CD4-positive, alpha-beta T cell treated with Interleukin-12 subunit alpha and Interleukin-12 subunit beta, for 1 hour (primary cell): ENCODE measurements at places on chromosomes 4 and X.

DNA sequence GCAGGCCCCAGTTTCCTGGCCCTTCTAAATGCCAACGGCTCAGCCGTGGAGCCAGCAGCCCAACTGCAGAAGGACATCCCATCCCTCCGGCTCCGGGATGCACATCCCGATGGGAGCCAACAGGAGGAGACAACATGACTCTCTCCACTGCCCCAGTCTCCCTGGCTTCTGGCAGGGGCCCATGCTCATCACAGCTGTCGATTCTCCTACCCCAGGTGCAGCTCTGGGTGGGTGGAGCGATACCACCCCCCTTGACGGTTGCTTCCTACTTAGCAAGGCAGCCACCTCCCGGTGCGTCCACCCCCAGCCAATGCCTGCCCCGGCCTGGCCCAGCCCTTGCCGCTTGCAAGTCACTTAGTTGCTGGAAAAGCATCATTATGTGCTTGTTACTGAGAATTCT is 19.5 kb downstream of the ZNF275 start:
- DNase-seq: no peak

- no peak for DNase-seq
Observed at GRCh38 chr4:88012647-88013046, 5.2 kb downstream of the PKD2 start.

DNA sequence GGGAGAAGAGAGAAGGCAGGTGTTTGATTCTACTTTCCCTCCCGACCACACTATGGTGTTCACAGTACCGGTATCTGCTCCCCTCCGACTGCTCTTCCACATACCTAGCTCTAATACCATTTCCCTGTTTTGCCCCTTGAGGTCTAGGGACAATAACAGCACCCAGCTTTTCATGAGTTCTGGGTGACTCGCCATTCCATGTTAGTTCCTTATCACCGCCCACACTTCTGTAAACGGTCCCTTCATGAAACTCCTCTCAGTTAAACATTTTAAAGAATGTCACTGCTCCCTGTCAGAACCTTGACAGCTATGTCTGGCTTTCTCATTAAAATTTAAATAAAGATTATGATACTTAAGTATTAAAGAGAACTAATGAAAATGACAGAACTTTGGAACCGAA is 136.7 kb downstream of the ADAMTS3 start:
- no peak for DNase-seq

GRCh38 chrX:9390121-9390520 is 74.7 kb upstream of the TBL1X start:
- no peak for DNase-seq

GRCh38 chr4:152083338-152083737 is 322.5 kb upstream of the GATB start:
- DNase-seq: no peak

GRCh38 chr4:88659055-88659889 is 38.4 kb downstream of the NAP1L5 start:
- DNase-seq: peak; percentile 50

DNA sequence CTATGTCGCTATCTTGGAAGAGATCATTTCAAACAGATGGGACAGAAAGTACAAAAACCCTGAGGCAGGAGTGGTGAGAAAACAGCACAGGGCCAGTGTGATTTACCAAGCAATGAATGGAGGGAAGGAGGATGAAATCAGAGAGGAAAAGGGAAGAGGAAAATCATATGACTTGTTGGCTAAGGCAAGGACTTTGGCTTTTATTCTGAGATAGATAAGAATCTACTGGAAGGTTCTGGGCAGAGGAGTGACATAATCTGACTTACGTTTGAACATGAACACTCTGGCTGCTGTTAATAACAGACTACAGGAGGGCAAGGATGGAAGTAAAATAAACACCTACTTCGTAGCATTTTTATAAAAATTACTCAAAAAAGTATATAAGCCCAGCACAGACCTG is 207.8 kb upstream of the SLC7A11 start:
- no peak for DNase-seq

DNA sequence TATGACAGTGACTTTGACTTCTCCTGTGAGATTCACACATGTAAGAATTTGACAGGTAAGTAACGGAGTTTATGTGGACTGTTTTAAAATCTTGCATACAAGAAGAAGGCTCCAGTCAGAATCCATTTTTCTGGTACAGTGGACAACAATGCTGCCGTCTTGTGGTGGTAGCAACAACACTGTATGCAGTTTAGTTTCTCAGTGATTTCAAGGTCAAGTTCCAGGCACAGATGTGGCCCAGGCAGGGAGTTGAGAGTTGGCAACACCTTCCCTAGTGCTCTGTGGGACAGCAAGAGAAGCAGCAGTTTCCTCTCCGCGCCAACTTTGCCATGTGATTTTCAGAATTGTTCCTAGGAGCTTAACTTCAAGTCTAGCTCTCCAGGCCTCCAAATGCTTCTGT is 56.0 kb upstream of the STPG2 start:
- no peak for DNase-seq

DNA sequence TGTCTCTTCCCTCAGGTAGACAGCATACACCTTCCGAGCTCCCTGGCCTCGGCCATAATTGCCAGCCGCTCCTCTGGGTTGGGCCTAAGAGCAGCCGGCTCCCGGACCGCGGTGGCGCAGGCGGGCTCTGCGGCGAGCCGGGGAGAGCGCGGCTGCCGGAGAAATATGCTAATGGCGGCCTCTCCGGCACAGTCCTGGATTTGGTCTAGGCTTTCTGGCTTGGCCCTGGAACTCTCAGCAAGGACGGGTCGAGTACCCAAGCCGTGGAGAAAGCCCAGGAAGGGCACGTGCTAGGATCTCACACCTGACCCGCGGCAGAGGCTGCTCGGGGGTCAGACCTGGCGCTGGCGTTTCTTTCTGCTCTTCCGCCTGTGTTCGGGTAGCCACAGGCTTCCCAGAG is 18.6 kb upstream of the ZIC3 start:
- DNase-seq: no peak

DNA sequence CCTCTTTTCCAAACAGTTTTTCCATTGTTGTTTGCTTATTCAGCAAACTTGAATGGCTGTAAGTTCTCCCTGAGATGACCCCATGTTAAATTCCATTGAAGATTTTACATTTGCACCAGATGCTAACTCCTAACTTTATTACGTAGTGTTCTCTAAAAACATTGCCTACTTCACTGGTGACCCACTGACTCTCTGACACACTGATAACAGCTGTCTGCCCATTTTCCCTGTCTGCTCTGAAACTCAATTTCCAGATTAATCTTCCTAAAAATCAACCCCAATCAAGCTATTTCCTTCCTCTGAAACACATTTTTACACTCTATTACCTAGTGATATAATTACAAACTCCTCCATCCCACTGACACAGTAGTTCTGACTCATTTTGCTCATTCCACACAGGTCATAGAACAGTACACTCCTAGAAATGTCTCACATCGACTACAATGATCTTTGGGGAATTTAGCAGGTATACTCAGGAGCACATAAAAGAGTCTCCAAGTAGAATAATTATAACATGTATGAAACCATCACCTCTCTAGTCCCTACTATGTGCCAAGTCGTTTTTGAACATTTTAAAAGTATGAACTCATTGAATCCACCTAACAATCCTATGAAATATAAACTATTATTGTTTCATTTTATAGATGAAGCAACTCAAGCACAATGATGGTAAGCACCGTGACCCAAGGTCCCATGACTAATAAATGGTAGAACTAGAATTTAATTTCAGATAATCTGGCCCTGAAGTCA is 210.9 kb downstream of the SLIT2 start:
- DNase-seq: no peak

DNA sequence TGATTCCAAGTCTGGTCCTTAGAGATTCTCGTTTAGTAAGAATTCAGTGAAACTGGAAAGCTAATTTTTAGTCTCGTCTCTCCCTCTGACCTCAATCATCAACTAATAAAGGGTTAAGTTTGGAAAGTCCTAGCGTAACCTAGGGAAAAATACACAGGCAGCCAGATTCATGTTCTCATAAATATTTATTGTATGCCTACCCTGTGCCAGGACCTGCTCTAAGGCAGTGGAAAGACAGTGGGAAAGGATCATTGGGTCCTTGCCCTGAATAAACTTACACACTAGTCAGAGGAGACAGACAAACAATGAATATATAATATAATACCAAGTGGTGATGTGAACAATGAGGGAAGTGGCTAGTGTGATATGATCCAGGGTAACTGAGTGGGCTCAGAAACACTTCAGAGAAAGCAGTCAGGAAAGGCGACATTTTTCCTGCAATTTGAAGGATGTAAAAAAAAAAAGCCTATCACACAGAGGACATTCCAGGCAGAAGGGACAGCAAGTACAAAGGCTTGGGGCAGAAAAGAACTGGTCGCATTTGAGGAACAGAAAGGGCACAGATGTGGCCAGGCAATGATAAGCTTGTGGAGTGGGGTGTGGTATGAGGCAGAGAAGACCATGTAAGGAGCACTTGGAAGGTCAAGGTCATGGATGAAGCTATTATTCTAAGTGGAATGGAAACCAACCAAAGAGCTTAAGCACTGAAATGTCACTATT is 128.8 kb downstream of the AMELX start:
- DNase-seq: no peak

- no peak for DNase-seq
Observed at GRCh38 chr4:169263791-169264392, 6.9 kb downstream of the SH3RF1 start.

- DNase-seq: no peak
Observed at GRCh38 chr4:159018062-159018629, 84.7 kb upstream of the RAPGEF2 start.

DNA sequence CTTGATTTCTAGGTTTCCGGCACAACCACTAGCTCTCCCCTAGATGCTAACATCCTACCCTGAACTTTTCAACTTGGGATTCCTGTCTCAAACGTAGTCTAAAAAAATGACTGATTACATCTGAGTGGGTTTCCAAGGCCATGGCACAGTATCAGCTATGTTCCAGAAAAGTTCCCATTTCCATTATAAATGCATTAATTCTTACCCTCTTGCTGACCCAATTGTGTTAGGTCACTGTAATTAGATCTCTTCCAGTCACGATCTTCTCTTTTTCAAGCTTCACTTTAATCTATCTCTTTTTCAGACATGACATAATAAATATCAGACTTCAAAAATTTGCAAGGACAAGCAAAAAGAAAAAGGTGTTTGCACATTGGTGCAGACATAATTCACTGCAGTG is 50.6 kb upstream of the PDE5A start:
- no peak for DNase-seq

GRCh38 chr4:156992943-156993342 is 21.3 kb upstream of the PDGFC start:
- DNase-seq: no peak

DNA sequence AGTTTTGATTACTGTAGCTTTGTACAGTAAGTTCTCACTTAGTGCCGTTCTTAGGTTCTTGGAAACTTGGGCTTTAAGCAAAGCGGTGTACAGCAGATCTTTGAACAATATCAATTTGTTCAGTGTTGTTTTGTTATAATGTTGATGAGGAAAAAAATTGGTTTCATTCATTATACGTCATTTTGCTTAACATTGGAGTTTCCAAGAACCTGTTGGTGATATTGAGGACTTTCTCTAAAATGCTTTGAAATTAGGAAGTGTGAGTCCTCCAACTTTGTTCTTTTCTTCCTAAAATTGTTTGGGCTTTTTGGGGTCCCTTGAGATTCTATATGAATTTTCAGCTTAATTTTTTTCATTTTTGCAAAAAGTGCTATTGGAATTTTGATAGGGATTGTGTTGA is 49.1 kb downstream of the STAG2 start:
- no peak for DNase-seq
